ENCODE measurements at places on chromosomes 16 and 17.

DNA sequence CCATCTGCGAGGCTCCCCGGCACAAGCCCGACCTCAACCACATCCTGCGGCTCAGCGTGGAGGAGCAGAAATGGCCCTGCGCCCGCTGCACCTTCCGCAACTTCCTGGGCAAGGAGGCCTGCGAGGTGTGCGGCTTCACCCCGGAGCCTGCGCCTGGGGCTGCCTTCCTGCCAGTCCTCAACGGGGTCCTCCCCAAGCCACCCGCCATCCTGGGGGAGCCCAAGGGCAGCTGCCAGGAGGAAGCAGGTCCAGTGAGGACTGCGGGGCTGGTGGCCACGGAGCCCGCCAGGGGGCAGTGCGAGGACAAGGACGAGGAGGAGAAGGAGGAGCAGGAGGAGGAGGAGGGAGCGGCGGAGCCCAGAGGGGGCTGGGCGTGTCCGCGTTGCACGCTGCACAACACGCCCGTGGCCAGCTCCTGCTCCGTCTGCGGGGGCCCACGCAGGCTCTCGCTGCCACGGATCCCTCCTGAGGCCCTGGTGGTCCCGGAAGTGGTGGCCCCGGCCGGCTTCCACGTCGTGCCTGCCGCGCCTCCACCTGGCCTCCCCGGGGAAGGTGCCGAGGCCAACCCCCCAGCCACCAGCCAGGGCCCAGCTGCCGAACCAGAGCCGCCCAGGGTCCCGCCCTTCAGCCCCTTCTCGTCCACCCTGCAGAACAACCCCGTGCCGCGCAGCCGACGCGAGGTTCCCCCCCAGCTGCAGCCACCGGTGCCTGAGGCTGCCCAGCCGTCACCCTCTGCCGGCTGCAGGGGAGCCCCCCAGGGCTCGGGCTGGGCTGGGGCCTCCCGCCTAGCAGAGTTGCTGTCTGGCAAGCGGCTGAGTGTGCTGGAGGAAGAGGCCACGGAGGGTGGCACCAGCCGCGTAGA lies 13.1 kb upstream of the PRR35 start:
- H3K36me3 ChIP-seq = peaks cover 1% of the 10 kb centered on the region
- H3K27me3 ChIP-seq = no peaks in the 10 kb centered on the region
- H3K27ac ChIP-seq = no peak overlapping the region
- H3K4me1 ChIP-seq = peaks cover 2% of the 10 kb centered on the region
- DNase-seq = peak; percentile 47
- H3K4me3 ChIP-seq = no peak overlapping the region

- DNase-seq = no peak
- peaks cover 2% of the 10 kb centered on the region for H3K36me3 ChIP-seq
- H3K27me3 ChIP-seq = peaks cover 53% of the 10 kb centered on the region
- peak overlapping the region; percentile 64 for H3K4me3 ChIP-seq
These were observed 3.7 kb upstream of the CBX8 start for GRCh38 chr17:79800325-79801155.

DNA sequence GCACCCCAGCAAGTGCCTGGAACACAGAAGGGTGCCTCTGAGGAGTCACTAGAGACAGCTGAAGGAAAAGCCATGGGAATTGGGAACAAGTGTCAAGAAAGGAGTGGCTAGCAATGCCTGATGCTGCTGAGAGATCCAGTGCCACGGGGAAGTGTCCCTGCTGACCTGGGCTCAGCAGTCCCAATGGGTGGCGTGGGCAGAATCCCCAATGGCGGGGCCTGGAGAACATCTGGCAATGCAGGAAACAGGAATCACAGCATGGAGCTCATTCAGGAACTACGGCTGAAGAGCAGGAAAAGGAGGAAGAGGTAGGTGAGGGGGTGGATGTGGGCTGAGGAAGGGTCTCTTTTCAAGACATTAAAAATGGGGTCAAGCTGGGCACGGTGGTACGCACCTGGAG lies 30.1 kb downstream of the UBE2O start:
- no peak overlapping the region for H3K27ac ChIP-seq
- H3K4me1 ChIP-seq = peaks cover 26% of the 10 kb centered on the region
- H3K4me3 ChIP-seq = no peak overlapping the region
- DNase-seq = no peak
- peaks cover 8% of the 10 kb centered on the region for H3K36me3 ChIP-seq

DNA sequence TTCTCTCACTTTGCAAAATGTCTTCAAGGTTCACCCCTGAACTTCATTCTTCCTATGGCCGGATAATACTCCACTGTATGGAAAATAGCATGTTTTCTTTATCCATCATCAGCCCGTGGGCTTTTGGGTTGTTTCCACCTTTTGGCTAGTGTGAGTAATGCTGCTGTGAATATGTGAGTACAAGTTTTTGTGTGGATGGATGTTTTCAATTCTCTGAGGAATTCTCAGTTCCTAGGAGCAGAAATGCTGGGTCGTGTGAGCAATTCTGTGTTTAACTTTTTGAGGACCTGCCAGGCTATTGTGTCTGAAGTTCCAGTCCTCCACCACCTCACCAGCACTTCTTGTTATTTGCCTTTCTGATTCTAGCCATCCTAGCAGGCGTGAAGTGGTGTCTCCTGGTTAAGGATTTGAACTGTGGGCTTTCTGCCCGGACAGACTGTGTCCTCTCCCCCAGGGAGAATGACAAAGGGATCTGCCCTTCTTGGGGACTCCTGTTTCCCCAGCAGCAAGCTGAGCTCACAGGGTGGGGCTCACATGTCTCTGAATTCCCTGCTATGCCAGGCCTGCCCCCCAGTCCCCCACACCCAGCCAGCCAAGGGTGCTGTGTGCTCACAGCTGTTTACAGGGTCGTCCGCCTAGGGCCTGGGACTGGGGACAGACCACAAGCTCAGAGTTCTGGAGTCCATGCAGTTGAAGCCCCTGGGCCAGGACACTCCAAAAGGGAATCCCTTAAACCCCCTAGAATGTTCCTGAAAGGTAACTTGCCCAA lies 92.2 kb upstream of the CIBAR2 start:
- no peak for DNase-seq
- no peaks in the 10 kb centered on the region for H3K36me3 ChIP-seq
- no peaks in the 10 kb centered on the region for H3K4me1 ChIP-seq

- no peak overlapping the region for H3K27ac ChIP-seq
- H3K4me1 ChIP-seq = peaks cover 24% of the 10 kb centered on the region
- peaks cover 3% of the 10 kb centered on the region for H3K36me3 ChIP-seq
- H3K27me3 ChIP-seq = no peaks in the 10 kb centered on the region
- H3K4me3 ChIP-seq = no peak overlapping the region
These were observed 15.1 kb downstream of the SSH2 start for GRCh38 chr17:29914819-29915537.

DNA sequence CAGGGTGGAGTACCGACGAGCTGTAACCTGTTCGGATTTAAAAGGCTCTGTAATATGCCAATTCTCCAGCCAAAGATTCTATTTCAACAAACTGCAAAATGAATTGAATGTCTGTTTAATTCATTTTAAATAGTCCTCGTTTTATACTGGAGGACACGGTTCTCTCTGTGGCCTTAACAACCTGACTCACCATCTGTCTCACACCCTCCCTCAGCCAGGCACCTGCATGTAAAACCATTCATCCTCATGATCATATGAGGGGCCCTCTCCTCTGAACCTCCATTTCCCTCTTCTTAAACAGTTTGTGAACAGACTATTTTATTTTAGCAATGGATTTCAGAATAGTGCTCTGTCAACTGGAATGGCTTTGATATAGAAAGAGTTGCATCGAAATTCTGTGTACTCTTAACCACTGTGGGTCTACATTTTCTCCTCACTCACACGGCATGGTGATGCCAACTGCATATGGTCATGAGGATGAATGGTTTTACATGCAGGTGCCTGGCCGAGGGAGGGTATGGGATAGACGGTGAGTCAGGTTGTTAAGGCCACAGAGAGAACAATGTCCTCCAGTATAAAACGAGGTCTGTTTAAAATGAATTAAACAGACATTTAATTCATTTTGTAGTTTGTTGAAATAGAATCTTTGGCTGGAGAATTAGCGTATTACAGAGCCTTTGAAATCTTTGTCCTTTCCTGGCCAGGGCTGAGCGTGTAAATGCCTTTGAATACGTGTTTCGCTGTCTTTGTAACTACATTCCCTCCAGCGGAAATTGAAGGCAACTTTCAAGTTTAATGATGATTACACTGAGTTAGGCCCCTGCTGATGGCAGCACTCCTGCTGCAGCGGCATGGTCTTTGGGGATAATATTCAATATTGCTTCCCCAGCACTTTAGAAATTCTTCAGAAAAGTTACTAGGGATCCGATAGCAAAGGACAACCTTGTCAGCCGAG lies 329.6 kb downstream of the SNX29 start:
- H3K4me1 ChIP-seq = no peaks in the 10 kb centered on the region
- H3K4me3 ChIP-seq = no peak overlapping the region
- H3K36me3 ChIP-seq = peaks cover 3% of the 10 kb centered on the region
- no peak overlapping the region for H3K27ac ChIP-seq
- no peaks in the 10 kb centered on the region for H3K27me3 ChIP-seq

- peaks cover 6% of the 10 kb centered on the region for H3K4me1 ChIP-seq
- no peaks in the 10 kb centered on the region for H3K36me3 ChIP-seq
- peaks cover 13% of the 10 kb centered on the region for H3K27me3 ChIP-seq
These were observed 5.8 kb upstream of the RAB11FIP4 start for GRCh38 chr17:31385428-31386285.

GRCh38 chr17:45241328-45242028 lies 19.8 kb downstream of the FMNL1 start:
- peaks cover 20% of the 10 kb centered on the region for H3K4me1 ChIP-seq
- no peak for DNase-seq
- no peaks in the 10 kb centered on the region for H3K27me3 ChIP-seq
- H3K4me3 ChIP-seq = no peak overlapping the region
- no peak overlapping the region for H3K27ac ChIP-seq

DNA sequence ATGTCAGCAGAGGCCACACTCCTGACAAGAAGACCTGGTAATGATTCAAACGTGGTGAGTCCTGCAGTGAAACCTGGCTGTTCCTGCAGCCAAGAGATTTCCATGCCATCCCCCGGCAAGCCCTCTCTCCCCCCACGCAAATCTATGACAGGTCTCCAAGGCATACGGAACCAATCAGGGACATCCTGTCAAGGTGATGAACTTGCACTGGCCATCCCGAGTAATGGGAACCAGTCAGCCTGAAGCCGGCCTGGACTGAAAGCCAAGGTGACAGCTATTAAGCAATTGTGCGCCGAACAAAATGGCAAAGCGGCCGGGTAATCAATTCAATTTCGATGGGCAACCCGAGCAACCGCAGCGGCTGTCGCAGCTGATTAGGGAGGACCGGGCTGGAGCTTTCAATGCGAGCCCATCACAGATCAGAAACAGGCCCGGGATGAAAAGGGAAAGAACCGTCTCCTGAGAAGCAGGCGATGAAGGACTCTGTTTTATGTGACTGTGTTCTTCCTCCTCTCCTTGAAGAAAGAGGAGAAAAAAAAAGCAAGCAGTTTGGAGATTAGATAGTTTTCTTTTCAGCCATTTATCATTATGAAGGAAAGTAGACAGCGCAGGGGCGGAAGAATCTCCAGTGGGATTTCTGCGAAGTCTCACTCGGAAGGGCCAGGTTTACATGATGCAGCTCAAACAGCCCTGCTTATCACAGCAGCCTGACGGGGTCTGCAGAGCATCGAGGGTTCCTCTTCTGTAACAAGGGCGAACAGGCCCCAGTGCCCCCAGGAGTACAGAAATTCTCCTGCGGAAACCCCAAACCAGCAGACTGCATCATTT lies 35.2 kb downstream of the TBX4 start:
- H3K4me1 ChIP-seq = no peaks in the 10 kb centered on the region
- H3K27ac ChIP-seq = no peak overlapping the region
- no peaks in the 10 kb centered on the region for H3K27me3 ChIP-seq
- no peaks in the 10 kb centered on the region for H3K36me3 ChIP-seq

- H3K27ac ChIP-seq = peak overlapping the region; percentile 77
- H3K27me3 ChIP-seq = no peaks in the 10 kb centered on the region
- peaks cover 48% of the 10 kb centered on the region for H3K4me1 ChIP-seq
- peaks cover 43% of the 10 kb centered on the region for H3K36me3 ChIP-seq
- peak; percentile 13 for DNase-seq
These were observed 41.6 kb downstream of the USP10 start for GRCh38 chr16:84741340-84741830.

Data from activated naive CD8-positive, alpha-beta T cell treated with anti-CD3 and anti-CD28 coated beads, Interleukin-2, amount 50 U/mL, for 24 hours (primary cell).